ENCODE measurements at places on chromosomes 12 and 14.
A peak's percentile ranks its signal among the peaks of the same experiment; 100 is the strongest.

DNA sequence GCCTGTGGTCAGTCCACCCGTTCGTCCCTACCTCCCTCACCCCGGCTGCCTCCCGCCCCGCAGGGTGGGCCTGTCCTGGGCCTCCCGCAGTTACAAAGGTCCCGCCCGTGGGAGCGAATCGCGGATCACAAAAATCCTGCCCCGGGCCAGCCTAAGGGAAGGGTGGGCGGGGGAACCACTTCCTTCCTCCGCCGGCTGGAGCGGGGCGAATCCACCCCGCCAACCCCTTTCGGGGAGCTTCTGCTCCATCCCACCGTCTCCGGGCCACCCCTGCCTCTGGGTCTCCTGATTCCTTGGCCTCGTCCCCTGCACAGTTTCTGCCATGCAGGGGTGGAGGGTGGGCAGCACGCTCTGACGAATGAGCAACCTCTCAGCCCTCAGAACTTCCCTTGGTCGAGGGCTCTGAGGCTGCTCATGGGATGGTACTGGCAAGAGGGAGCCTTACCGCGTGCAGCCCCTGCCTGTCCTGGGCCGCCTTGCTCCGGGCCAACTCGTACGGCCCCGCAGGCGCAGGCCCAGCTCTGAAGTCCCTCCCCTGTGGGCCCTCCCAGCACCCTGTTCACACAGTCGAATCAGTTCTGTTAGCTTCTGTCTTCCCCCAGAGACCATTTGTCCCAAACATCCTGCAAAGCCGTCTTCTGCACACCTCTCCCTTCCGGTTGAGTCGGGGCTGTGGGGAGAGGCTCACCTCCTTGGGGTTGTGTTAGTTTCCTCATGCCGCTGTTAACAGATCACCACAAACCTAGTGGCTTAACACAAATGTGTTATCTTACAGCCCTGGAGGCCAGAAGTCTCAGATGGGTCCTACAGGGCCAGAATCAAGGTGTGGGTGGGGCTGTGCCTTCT, 589 bp upstream of the HVCN1 start:
- DNase-seq: peak; percentile 19

GRCh38 chr14:77325746-77326094, 4.9 kb downstream of the GSTZ1 start:
- no peak for DNase-seq

DNA sequence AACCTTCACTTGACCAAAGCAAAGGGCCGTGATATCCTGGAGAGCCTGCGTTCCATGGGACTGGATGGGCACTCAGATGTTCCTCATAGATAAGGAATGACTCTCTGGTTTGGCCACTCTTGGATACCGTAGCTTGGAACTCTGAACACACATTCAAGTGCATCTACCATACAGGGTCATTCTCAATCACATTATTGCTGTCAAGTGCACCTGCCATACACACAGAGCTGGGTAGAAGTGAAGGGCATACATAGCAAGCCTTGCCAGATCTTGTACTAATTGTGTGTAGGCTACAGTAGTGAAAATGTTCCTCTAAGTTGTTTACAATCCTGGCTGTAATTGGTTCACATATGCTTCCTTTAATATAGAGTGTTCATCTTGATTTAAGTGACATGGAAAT, 58.3 kb downstream of the PELI2 start:
- DNase-seq: no peak

GRCh38 chr14:99604766-99605298, 825 bp upstream of the CCDC85C start:
- no peak for DNase-seq

- DNase-seq: no peak
These were observed 128.6 kb upstream of the PLEKHG7 start for GRCh38 chr12:92574051-92574783.

DNA sequence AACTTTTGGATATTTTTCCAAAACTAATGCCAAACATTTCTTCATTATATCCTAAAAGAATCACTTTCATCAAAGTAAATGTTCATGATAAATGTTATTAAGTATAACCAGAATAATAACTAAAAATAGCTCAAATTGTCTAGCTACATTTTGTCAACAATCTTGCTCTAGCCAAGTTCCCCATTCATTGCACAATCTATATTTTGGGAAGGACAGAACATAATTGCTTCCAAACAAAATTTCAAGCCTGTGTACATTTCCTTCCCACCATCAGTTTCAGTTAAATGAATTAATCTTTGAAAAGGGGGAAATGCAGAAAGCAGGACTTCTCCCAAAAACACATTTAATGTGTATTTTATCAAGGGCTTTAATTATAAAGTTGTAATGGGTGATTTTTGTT, 98.0 kb upstream of the PLEKHG7 start:
- no peak for DNase-seq

DNA sequence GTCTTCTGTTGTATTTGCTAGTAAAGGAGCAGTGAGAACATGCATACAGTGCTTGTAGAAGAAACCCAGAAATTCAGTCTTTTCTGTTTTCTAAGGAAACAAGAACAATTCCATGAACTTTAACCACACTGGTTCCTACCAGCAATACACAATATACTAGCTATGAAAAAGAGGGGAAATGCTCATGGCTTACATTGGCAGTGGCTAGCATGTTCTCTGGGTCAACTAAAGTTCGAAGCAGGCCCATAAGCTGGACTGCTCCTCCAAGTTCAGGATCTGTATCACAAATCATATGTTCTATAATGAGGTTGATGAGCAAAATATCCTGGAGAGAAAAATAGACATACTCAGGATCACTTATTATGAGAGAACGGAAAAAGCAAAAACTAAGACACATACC, 37.1 kb downstream of the PPP4R3A start:
- no peak for DNase-seq

- DNase-seq: no peak
These were observed 1108.8 kb upstream of the SEL1L start for GRCh38 chr14:82642425-82642824.

DNA sequence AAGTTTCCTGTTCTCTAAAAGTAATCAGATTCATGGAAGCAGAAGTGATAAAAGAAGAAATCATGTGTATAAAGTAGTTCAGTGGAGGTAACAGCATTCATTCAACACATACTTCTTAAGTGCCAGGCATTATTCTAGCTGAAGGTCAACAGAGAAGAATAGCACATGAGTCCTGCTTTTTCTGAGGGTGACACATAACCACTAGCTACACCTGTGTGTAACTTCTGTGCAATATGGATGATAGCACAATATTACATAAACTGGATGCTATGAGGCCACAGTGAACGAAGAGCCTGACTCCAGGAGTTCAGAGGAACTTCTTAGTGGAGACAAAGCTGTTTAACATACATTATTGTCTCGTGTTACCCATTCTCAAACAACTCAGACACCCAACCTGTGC, 114.3 kb upstream of the PCED1B start:
- no peak for DNase-seq

- no peak for DNase-seq
These were observed 4.9 kb upstream of the CRIP2 start for GRCh38 chr14:105469456-105470349.

- no peak for DNase-seq
These were observed 723.4 kb upstream of the MDGA2 start for GRCh38 chr14:48398675-48399282.

DNA sequence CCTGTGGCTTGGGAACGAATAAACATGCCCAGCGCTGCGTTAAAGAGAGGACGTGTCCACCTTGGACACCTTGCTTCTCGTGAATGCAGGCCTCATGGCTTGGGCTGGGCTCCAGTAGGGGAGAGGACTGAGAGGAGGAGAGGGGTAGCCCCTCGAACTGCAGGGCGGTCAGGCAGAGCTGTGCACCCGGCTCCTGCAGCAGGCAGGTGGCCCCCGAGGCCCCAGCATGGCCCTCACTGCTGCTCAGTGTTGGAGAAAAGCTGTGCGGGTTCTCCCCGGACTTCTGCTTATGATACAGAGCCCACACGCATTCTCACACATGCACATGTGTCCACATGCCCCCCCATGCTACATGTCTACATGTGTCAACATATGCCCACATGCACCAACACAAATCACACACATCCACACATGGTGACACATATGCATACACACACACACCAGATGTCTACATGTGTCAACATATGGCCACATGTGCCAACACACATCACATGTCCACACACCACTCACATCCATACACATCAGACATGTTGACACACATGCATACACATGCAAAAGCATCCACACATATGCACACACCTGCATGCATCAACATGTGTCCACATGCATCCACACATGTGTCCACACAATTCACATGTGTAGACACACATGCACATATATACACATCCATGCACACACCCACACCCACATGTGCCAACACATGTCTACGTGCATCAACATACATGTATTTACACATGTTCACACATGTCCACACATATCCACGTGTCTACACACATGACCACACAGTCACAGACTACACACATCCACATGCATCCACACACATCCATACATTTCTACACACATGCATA, 3.0 kb downstream of the ADGRD1 start:
- DNase-seq: no peak

DNA sequence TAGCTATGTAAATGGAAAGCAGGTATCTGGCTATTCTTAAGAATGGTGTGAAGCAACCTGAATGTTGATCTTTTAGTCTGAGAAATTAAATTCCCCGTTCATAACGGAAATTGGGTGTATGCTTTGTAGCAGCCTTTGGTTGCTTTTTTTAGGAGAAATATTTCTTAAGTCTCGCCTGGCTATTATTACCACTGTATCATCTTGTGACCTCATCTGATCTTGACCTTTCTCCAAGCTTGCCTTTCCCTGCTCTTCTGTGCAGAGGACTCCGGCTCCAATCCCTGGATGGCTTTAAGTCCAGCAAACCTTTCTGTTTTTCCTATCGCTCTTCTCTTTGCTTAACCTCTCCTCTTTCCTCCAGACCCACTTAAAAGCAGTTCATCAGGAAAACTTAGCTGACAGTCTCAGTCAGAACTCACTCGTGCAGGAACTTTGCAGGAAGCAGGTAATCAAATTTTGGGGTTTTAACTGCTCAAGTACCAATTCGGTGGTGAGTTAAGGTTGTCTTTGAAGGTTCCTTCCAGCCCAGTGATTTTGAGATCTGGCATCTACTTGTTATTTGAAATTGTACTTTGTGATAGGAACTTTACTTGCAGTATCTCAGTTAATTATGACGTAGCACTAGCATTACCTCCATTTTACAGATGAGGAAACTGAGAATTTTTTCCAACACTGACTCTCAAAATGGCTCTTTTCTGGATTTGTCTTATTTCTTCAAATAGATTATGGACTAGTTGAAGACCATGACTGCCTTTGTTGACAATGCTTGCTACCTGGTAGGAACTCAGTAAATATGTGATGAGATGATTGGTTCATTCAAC, 14.1 kb downstream of the PPFIBP1 start:
- DNase-seq: no peak

- DNase-seq: no peak
These were observed 673.0 kb upstream of the FLRT2 start for GRCh38 chr14:84856751-84857534.

DNA sequence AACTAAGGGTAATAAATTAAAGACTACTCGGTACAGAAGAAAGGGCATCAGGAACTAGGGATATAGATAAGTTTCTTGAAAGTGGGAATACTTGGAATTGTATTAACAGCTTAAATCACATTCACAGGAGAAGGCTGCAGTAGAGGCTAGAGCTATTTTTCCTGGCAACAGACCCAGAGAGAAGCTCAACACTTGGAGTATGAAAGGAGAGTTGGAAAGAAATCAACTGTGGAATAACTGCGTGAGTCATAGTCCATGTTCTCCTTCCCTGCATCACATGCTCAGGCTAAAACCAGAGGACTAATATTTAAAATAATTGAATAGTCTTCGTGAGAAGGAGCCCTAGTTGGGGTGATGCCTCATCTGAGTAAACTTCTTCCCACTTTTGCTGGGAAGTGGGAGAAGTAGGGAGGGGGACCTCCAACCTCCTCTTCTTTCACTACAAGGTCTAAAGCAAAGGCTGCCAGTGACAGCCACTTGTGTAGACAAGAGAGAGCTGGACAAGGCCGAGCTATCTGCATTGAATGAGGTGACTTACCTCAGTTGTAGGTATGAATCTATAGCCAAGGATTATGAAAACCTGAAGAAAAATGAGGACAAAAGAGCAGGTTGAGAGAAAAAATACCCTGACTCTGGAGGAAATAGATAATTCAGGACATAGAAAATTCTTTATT, 32.7 kb downstream of the DYRK2 start:
- no peak for DNase-seq

- DNase-seq: no peak
These were observed 65.4 kb upstream of the RIC8B start for GRCh38 chr12:106709068-106709511.

- no peak for DNase-seq
These were observed 10.4 kb downstream of the GTSF1 start for GRCh38 chr12:54463034-54463433.

DNA sequence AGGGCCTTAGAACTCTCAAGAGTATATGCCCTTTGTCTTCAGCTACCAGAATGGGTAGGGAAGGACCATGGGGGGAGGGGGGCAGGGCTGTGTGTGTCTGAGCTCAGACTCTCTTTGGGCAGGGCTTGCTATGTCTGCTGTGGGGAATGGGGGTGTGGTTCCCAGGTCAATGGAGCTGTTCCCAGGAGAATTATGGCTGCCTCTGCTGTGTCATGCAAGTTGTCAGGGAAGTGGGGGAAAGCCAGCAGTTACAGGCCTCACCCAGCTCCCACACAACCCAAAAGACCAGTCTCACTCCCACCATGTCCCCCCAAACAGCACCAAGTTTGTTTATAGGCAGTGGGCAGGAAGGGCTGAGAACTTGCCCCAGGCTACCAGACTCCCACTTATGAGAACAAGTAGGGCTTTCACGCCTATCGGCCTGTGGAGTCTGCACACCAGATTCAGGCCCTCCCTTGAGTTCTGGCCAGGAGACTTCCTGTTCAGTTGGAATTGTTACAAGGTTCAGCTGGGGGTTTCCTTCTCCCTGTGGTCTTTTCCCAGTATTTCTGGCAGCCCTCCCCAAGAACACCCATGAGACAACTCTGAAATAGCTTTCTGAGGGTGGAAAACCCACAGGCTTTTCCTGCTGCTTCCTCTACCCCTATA, 6.1 kb upstream of the SERPINA11 start:
- DNase-seq: no peak

DNA sequence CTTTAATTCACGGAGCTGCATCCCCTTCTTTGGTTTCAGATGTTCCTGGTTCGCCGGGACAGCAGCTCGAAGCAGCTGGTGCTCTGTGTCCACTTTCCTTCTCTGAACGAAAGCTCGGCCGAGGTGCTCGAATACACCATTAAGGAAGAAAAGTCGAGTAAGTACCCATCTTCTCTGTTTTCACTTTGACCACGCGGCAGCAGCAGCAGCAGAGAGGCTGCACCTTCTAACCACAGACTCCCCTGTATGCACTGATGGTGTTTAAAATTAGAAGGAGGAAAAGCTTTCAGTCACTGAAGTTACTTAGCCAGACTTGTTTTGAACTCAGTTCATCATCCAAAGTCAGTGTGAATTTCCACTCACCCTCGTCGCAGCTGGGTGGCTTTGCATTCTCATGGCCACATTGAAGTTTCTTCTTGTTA, 63.8 kb downstream of the RIN3 start:
- no peak for DNase-seq

GRCh38 chr12:78096909-78097597, 266.4 kb downstream of the NAV3 start:
- DNase-seq: no peak

DNA sequence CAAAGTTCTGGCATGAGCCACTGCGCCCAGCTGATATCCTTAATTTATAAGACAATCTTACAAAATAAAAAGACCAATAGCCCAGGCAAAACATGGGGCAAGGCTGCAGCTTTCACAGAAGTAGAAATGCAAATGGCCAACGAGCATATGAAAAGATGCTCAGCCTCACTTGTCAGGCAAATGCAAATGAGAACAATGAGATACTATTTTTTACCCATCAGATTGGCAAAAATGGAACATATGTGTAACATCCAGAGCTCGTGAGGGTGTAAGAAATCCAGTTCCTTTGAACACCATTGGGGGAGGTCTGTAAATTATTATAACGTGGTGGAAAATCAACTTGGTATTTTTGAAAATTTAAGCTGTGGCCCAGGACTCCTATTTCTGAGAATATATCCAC, 14.6 kb downstream of the MAP1LC3B2 start:
- DNase-seq: no peak

All from activated CD4-positive, alpha-beta T cell treated with anti-CD3 and anti-CD28 coated beads, Interleukin-2, amount 50 U/mL, for 24 hours (primary cell).